Central memory CD4-positive, alpha-beta T cell (primary cell): ENCODE measurements at places on chromosomes 6 and 20.

DNA sequence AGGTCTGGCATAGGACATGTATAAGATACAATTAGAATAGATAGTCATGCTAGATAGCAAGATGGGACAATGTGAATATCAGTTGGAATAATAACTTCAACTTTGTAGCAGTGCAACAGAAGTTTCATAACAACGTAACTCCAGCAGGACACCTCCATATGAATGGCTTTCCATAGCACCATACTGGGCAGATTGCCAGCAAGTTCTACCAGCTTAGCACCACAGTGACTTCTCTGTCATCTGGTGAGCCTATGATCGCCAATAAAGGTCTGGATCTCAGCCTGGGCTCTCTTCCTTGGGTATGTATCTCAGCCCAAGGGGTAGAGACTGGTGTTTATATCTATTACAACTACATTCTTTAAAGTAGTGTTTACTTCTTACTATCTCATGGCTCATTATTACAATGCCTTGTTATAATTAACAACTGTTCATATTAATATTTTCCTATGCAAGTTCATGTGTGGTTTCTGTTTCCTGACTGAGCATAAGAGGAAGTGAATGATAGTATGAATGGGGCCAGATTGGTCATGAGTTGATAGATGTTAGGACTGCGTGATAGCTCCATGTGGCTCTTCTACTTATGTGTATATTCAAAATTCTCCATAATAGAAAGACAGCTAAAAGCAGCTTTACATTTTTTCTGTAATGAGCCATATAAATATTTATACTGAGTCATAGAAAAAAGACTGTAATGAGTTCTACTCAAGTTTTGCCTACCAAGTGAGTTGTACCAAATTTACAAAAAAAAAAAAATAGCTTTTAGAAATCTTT, 22.9 kb downstream of the HTR1B start:
- DNase-seq = no peak

DNA sequence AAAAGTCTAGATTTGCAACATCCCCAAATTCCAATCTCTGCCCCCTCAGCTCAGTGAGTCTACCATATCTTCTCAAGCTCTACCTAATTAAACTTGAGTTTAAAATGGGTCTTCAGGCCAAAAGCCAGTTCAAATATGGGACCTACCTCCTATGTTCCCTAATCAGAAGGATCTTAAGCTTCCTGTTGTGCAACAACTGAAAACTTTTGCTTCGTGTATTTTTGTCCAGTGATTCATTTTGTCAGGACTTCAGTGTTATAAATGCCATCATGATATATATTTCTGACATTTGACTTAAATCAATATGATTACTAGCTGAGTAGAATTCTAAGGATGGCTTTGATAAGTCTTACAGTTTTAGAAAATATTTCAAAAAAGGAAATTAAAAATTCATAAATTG, 622.6 kb upstream of the PTCHD4 start:
- DNase-seq = no peak

DNA sequence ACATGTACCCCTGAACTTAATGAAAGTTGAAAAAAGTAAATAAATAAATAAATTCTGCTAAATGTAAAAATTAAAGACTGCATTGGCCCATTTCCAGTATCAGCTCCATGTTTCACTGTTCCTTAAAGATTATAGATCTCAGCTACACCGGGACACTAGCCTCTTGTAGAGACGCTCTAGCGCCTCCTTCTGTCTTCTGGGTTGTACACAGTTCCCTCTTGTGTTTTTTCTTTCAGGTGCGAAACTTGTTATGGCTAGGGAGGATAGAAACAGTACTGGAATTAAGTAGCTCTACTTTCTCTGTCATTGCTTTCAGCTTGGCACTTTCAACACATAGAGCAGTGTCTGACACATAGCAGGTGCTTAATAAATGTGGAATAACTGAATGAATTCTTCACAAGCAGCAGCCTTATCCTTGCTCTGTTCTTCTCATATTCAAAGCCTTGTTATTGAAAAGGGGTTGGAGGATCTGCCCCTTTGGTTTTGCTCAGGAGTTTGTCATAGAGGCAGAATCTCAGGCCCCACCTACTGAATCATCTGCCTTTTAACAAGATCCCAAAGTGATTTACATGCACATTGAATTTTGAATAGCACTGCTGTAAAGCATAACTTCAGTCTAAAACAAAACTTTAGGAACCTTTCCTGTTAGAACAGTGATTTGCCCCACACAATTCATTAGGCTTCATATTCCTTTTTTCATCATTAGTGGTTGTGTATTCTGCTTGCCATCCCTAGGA, 92.3 kb downstream of the FIG4 start:
- DNase-seq = no peak

GRCh38 chr6:161748535-161749416, 474.9 kb upstream of the AGPAT4 start:
- no peak for DNase-seq

- DNase-seq = no peak
Observed at GRCh38 chr6:163596174-163596573, 181.7 kb downstream of the QKI start.

DNA sequence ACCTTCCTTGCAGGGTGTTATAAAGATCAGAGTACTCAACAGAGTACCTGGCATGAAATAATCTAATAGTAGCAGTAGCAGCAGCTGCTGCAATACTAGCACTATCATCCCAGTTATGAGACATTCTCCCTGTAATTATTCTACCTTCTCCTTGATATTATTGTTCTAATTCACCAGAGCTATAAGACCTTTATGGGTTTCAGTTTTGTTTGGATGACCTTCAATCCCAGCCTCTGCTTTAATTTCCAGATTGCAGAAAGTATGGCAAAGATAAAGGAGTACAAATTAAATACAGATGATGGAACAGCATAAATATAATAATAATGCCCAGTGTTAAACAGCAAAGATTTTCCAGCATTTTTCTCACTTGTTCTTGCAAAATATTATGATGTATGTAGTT, 150.5 kb upstream of the MYLIP start:
- DNase-seq = no peak

- DNase-seq = no peak
Observed at GRCh38 chr20:38161412-38161774, 3.7 kb downstream of the TGM2 start.

DNA sequence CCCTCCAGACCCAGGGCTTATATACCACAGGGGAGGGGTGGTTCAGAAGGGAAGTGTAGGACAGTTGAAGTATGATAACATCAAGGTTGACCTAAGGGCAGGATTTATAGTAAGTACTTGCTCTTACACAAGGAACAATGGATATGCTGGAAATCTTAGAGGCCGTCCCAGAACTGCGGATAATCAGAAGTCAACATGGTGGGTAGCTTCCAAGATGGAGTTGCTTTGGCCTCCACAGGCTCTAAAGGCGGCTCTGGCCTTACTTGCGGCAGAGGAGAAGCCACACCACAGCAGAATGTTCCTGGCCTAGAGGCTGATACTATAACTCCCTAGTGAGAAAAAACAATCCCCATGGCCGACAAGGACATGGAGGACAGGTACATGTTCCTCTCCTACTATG, 344.7 kb downstream of the CDC5L start:
- no peak for DNase-seq

DNA sequence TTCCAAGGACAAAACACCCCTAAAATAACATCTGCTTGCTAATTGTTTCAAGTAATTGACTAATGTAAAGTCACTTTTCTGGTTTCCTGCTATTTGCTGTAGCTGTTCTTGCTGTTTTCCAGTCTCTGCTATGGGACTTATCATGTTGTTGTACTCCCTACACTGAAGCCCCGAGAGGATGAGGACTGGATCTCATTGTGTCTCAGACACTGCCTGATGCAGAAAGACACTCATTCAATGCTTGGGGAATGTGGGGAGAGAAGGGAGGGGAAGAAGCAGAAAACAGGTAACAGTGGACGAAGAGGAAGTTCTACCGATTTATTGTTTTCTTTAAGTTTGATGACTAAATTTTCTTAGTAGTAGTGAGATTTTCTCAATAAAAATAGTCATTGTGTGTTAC, 79.8 kb downstream of the DOK5 start:
- no peak for DNase-seq

- no peak for DNase-seq
Observed at GRCh38 chr20:42161228-42161829, 543.2 kb upstream of the CHD6 start.

GRCh38 chr6:11292091-11292490, 59.6 kb upstream of the NEDD9 start:
- no peak for DNase-seq

DNA sequence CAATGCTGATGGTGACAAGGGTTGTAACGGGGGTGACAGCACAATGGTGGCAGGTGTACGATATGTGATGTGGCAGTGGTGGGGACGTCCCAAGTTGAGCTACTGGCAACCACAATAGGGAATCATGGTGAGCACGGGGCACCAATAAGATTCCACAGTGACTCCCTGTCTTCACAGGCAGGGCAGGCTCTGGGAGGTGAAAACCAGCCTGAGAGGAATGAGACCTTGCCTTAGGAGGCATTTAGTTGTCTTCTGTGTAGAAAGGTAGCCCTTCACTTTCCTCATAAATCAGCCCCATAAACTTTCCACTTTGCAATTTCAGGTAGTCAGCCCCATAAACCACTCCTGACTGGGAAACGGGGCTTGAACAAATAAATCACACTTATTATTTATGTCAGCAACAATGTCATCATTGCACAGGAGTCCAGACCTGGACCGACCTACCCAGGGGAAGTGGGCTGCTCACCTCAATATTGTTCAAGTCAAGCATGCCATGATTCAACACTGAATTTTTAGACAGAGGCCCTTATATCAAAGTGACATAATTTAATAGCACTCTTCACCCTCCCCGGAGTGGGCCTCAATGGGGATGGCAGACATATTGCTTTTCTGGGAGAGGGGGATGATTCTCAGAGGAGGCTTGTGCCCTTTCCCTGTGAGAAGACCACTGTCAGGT, 150.8 kb downstream of the CDC5L start:
- DNase-seq = no peak

GRCh38 chr6:69594405-69594804, 202.4 kb downstream of the LMBRD1 start:
- no peak for DNase-seq

GRCh38 chr6:54419885-54420284, 111.6 kb downstream of the TINAG start:
- DNase-seq = no peak

DNA sequence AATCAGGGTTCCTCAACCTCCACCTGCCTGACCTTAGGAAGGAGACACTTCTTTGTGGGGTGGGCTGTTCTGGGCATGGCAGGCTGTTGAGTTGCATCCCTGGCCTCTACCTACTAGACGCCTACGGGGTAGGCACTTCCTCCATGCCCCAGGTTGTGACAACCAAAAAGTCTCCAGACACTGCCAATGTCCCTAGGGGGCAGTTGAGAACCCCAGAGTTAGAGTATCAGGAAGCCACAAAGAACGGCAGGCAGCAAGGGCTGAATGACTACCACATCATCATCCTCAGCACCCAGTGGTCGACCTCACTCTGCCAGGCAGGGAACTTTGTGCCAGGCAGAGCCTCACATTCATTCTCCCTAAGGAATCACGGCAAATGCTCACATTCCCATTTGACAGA, 21.5 kb downstream of the PMEPA1 start:
- no peak for DNase-seq

DNA sequence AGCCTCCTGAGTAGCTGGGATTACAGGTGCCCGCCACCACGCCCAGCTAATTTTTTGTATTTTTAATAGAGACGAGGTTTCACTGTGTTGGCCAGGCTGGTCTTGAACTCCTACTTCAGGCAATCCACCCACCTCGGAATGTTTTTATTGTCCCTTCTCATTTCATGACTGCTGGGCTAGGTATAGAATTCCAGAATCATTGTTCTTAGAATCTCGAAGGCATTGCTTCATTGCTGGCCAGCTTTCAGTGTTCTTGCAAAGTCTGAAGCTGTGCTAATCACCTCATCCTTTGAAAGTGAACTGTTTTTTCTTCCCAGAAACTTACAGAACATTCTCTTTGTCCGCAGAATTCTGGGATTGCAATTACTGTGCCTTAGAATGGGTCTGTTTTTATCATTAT, 49.0 kb downstream of the PTPN1 start:
- DNase-seq = no peak

DNA sequence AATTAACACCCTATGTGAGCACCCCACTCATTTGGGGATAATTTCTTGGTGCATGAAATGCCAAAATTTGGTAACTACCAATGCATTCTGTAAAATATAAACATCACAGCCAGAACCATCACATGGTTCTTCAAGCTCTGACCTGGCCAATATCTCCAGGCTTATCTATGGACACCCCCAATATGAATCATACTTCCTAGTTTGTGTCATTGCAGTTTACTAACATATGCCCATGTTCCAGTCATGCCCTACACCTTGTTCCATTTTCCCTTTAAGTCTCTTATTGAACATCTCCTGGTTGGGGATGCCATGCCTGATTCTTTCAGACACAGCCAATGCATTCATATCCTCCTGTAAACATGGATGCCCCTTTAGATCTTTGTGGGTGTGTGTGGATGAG, 572.8 kb upstream of the BTBD3 start:
- no peak for DNase-seq

DNA sequence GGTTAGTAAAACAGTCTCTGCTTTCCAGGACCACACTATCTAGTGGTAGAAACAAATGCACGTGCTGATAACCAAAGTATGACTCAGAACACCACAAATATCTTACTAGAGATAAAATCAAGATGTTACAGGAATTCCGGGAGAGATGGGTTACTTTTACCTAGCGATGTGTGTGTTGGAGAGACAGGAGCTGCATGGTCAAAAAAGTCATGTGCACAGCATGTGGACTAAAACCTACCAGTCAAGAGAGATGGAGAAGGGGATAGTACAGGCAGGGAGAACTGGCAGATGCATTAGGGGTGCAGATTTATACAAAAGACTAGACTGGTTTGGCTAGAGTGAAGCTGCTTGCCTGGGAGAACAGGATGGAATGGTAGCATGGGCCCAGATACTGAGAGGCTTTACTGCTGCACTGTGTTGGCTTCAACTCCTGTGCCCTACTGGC, 75.3 kb upstream of the MRAP2 start:
- DNase-seq = no peak

DNA sequence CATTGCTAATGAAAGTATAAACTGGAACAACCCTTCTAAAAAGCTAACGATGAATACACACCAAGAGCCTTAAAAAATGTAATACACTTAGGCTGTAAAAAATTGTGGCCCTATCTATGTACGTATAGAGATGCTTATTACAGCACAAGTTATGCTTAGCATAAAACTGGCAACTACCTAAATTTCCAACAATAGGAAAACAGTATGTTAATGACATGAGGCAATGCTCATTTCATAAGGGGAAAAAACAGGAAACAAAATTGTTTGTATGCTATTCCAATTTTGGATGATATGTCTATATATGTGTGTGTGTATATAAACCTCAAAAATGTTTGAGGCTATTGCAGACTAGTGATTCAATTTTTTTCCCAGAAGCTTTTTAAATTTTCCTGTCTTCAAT, 82.5 kb downstream of the DTNBP1 start:
- DNase-seq = no peak

DNA sequence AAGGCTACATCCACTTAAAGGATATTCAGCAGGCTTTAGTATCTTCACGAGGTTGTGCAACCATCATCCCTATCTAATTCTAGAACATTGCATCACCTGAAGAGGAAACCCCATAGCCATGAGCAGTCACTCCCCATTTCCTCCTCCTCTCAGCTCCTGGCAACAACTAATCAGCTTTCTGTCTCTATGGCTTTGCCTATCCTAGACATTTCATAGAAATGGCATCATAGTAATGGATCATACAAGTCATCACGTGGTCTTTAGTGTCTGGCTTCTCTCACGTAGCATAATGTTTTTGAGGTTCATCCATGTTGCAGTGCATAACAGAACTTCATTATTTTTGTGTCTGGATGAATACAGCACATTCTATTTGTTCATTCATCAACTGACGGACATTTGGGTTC, 20.5 kb downstream of the SNAI1 start:
- DNase-seq = no peak

GRCh38 chr20:38674092-38674764, 50.1 kb upstream of the SLC32A1 start:
- DNase-seq = peak; percentile 37
